ENCODE measurements at places on chromosomes 3 and 15.

DNA sequence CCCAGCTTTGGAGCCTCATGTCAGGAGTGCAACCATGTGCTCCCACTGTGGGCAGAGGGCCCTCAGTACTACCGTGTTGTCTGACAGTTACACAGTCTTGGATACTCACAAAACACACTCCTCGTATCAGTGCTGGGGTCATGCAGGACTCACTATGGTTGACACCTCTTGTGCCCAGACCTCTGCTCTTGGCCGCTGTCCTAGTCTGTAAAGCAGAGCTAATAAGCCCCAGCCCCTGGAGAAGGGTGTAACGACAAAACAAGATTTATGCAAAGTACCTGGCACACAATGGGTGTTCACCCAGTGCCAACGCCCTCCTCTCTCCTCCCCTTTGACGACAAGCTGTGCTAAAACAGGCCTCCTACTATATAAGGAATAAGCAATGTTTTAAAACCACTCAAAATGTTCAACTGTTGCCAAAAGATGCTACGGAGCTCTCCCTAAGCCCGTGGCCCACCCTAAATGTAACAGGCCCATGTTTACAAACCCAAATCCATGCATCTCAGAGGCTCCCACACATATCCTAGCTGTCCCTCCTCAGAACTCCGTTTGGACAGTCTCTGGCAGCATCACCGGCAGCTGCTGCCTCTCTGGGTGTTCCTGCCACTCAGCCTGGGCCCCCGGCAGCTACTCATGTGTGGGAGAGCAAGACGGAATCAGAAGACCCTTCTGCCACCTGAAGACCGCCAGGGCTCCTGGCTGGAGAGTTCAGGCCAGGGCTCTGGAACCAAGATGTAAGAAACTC, 65.8 kb downstream of the MRPL46 start:
- no peak for DNase-seq

DNA sequence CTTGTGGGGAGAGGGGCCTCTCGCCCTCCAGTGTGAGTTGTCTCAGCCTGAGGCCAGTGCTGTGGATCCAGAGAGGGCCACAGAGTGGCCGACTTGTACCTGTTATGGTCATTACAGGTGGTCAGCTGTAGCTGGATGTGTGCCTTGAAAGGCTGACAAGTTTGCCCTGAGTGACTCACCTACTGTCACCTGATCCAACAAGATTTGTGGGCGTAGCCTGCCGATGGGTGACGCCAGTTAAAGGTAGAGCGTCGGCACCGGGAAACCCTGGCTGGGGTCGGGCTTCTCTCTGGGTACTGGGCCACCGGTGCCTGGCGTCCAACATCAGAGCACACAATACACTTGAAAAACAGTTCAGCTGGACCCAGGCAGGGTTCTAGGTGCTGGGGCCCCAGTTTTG, 2.8 kb upstream of the ISG20 start:
- DNase-seq: no peak

DNA sequence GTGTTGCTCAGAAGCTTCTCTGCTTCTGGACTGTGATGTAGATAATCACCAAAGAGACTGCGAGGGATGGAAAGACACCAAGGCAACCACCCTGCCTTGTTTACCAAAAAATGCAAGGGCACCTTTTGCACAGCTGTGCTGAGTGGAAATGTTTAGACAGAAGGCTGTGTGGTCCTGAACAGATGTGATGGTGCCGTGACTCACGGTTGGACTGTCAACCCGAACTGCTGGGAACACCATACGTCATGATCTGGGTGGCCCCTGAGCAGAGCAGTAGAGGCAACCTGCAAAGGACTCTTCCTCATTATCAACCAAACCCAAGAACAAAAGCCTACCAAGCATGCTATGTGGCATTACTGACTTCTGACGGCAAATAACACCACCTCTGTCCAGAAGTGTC, 61.3 kb upstream of the LPP start:
- DNase-seq: no peak

DNA sequence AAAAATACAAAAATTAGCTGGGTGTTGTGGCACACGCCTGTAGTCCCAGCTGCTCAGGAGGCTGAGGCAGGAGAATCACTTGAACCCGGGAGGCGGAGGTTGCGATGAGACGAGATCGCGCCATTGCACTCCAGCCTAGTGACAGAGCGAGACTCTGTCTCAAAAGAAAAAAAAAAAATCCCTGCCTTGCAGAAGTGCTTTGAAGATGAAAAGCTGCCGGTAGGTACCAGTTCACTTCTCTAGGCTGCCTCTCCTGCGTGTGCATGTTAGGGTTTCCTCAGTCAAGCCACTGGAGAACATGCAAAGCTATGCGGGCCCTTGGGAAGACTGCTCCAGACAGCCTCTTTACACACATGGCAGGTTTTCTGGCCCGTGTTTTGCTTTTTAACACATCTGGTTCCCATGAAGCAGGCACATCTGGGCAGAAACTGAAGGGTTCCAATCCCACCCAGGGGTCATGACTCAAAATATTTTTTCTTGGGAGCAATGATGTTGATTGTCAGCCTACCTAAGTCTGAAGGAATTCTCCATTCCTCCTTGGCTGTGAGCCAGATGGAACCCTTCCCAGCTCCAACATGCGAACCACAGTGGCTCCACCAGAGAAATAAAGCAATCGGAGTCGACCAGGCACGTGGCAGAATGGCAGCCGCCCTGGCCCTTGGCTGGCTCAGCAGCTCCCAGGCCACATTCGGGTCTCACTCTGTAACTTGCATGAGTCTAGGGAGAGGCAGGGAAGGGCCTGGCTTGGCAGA, 29.6 kb downstream of the MGLL start:
- no peak for DNase-seq

DNA sequence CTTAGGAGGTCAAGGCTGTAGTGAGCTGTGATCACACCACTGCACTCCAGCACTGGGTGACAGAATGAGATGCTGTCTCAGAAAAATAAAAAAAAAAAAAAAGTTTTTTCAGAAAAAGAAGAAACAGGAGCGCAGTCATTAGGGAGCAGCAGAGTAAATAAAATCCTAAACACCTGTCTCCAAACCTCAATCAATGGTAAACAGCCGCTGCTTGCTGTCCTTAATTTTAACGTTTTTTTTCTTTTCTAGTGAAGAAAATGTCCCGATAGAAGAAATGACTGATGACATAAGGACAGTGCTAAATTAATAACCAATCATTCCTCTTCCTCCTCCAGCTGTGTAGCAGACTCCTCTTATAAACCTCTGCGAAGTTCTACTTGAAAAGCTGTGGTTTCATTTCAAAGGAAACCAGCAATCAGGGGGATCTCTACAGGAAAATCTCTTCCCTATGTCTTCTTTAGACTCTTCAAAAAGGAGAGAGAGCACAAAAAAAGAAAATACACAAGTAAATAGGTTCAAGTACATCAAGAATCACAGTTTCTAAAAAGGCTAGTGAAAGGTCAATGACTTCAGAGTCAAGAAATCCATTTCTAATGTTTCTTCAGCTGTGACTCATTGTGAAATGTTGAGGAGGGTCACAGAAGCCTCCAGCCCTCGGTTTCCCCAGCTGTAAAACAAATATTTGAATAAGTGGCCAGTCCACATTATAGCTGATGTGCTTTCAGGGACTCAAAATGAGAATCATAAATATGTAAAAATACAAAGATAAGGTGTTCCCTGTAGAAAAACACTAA, 127.6 kb downstream of the TMCO5A start:
- DNase-seq: no peak

DNA sequence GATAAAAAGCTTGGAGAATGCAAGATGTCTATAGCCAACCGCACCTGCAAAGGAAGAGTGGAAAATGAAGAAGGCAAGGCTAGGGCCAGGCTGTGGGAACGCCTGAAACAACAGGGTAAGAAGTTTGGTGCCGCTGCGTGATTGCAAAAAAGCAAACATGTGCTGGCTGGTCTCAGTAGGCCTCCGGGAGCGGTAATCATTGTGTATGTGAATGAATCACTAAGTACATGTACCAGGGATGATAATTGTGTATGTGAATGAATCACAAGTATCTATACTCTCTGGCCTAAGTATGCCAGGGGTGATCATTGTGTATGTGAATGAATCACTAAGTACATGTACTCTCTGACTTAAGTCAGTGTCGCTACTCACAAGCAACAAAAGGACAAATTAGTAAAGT, 40.3 kb upstream of the PARL start:
- DNase-seq: no peak

Measured in iPS DF 19.7 (cell line).